ENCODE measurements at places on chromosomes 3 and 15. TPM values are rescaled to one million over a fixed set of nuclear protein-coding genes. Genes with fewer than 3 reads are reported as not detected.

Gene CGNL1
- not detected for polyA plus RNA-seq

Gene MYO9A
- polyA plus RNA-seq: 20.7 TPM

Gene POC1A
- polyA plus RNA-seq: 1.3 TPM

Gene CCDC54
- not detected for polyA plus RNA-seq

Gene PGBD4
- polyA plus RNA-seq: 2.4 TPM

Gene ZIC1
- 134 TPM for polyA plus RNA-seq

Gene SLC2A2
- polyA plus RNA-seq: not detected

Gene NOX5
- polyA plus RNA-seq: not detected
